KG1 (cell line): ENCODE measurements at places on chromosomes 3 and 15.

DNA sequence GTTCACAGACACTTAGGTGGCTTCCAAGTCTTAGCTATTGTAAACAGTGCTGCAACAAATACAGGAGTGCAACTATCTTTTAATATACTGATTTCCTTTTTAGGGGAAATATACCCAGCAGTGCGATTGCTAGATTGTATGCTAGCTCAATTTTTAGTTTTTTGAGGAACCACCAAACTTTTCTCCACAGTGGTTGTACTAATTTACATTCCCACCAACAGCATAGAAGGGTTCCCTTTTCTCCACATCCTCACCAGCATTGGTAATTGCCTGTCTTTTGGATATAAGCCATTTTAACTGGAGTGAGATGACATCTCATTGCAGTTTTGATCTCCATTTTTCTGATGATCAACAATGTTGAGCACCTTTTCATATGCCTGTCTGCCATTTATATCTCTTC is 58.9 kb downstream of the ZNF148 start:
- DNase-seq = no peak

DNA sequence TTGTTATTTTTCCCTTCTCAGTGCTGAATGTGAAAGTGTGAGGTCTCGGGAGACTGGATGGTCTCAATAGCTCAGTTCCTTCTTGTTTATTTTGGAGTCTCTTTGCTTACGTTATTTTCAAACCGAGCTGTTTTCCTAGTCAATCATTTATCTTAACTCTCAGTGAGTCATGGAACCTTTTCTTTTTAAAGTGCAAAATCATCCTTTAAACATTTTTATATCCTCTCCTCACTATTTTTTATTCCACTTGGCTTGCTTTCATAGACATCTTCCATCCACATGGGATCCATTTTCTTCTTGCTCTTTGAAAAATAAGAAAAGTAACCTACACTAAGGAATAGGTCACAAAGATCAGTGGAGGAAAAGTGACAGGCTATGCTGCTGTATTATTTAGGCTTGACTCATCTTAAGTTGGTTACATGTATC is 497.8 kb downstream of the NAALADL2 start:
- no peak for DNase-seq

GRCh38 chr15:93250209-93250608 is 161.2 kb upstream of the RGMA start:
- DNase-seq = no peak

GRCh38 chr15:77526595-77527163 is 106.0 kb downstream of the HMG20A start:
- no peak for DNase-seq

- no peak for DNase-seq
Measured at GRCh38 chr3:189602471-189602870, 28.7 kb upstream of the TP63 start.

DNA sequence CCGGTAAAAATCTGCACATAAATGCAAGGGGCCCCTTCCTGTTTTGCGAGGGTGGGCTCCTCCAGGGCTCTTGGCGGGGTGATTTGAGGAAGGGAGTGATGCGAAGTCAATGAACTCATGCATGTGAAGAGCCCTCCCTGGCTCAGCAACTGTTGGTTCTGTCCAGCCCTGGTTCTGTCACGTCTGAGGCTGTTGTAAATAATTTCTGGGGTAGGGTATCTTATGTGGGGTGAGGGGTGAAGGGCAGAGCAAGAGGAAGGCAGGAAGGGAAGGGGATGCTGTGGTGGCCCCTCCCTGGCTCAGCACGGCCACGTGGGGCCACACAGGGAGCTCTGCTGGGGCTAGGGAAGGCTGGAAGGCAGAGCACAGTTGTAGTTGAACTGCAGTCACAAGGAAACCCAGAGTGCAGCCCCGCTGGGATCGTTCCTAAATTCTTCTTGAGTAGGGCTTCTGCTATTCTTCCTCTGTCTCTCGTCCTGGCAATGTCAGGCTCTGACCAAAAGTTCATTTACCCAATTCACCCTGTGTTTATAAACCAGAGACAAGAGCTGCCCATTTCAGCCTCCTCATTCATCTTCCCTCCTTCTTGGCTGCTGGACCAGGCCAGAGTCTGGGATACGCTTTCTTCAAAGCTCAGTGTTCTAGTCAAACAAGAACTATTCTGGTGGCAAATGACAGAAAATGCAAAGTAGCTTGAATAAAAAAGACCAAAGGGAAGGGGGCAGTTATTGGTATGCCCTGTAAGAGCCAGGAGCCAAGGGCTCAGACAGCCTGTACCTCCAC is 14.8 kb upstream of the TOPBP1 start:
- DNase-seq = no peak

DNA sequence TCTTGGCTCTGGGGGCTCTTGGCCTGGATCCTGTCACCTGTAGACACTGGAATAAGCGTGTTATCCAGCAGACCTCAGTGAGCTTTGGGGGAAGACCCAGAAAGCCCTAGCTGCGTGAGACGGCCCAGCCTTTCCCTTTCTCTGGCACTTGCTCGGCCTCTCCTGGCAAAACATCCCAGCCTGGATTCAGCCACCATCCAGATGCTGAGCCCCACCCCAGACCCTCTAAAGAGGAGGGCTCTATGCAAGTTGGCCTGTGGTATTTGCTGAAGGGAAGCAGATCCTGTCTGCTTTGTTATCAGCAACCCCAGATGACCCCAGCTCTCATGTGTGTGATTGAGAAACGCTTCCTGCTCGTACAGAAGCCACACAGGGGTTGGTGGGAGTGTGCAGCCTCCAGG is 267.2 kb downstream of the FAM43A start:
- no peak for DNase-seq

- DNase-seq = no peak
Measured at GRCh38 chr15:46552316-46552715, 917.5 kb downstream of the SQOR start.

DNA sequence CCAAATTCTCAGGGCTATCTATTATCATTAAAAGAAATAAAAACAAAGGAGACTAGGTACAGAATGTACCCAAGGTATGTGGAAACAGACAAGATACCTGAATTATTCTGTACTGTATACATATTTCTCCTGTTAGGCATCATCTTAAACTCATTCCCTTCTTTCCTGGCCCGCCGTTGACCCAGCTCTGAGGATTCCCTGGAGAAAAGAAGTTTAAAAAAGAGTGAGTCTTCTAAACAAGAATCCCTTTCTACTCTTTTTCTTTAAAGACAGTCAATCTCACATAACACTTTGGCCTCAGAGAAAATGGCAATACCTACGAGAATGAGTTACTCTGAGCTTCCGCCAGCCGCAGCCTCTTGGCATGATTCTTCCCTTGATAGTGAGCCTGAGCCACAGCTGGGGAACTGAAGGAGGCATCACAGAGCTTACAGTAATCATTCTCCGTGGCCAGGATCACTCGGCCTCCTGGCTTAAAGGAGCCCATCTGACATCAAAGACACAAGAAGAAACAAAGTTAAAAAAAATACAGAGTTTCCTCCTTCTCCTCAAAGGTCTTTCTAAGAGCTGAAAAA is 44.2 kb downstream of the ZMAT3 start:
- DNase-seq = no peak

DNA sequence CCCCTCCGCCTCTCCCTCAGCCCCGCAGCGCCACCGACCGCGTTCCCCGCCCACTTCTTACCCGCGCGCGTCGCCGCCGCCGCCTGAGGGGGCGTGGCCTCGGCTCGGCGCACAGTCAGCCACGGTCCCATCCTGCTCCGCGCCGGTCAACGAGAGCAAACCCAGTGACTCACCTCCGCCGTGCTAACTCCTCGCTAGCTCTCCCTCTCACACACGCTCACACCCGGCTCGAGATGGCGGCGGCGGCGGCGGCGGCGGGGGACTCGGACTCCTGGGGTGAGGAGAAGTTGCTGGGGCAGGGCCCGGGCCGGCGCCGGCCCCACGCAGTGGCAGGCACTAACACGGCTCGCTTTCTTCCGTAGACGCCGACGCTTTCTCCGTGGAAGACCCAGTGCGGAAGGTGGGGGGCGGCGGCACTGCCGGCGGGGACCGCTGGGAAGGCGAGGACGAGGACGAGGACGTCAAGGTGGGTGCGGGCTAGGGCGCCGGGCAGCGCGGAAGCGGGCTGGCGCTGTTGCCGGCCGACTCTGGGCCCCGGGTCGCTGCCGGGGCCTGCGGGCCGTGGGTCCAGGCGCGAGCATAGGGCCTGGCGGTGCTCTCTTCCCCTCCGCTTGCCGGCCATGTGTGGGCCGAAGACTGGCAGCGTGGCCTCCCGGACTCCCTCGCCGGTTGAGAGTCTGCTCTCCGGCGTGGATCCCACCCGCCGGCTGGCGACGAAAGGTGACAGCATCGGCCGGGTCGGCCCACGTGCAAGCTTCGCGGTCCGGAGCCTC is at the start of gene EIF3J:
Gene EIF3J, plus strand, starts transcription at position 186 of the 773 bp plus-strand sequence. Its CDS starts 48 bp downstream, at position 234.
- peak; percentile 84 for DNase-seq

- DNase-seq = no peak
Measured at GRCh38 chr3:195201295-195201694, 69.7 kb downstream of the XXYLT1 start.

- no peak for DNase-seq
Measured at GRCh38 chr15:73879426-73879825, 6.1 kb downstream of the TBC1D21 start.

DNA sequence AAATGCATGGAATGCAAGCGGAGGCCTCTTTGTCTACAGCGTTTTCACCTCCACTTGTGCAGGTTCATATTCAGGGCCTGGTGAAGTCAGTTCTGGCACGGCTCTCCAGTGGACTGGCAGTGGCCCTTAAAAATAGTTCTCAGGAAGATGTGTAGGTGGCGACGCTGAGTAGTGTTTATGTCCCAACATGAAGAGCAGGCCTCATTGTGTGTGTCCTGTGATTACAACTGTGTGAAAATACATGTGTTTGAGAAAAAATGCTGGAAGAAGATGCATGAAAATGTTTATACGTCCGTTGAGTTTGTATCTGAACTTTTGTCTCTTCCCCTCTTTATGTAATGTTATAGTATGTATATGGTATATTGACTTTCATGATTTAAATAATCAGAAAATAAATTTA is 7.2 kb downstream of the LIPC start:
- DNase-seq = no peak

- DNase-seq = no peak
Measured at GRCh38 chr15:76204916-76205460, 106.3 kb downstream of the ETFA start.

- no peak for DNase-seq
Measured at GRCh38 chr15:83283813-83284558, 478 bp downstream of the BNC1 start.

GRCh38 chr15:52370010-52370409 is 74.4 kb upstream of the MYO5C start:
- DNase-seq = no peak

- no peak for DNase-seq
Measured at GRCh38 chr3:144763878-144764454, 792.3 kb downstream of the DIPK2A start.

GRCh38 chr3:107201146-107201545 is 176.1 kb upstream of the CCDC54 start:
- DNase-seq = no peak

DNA sequence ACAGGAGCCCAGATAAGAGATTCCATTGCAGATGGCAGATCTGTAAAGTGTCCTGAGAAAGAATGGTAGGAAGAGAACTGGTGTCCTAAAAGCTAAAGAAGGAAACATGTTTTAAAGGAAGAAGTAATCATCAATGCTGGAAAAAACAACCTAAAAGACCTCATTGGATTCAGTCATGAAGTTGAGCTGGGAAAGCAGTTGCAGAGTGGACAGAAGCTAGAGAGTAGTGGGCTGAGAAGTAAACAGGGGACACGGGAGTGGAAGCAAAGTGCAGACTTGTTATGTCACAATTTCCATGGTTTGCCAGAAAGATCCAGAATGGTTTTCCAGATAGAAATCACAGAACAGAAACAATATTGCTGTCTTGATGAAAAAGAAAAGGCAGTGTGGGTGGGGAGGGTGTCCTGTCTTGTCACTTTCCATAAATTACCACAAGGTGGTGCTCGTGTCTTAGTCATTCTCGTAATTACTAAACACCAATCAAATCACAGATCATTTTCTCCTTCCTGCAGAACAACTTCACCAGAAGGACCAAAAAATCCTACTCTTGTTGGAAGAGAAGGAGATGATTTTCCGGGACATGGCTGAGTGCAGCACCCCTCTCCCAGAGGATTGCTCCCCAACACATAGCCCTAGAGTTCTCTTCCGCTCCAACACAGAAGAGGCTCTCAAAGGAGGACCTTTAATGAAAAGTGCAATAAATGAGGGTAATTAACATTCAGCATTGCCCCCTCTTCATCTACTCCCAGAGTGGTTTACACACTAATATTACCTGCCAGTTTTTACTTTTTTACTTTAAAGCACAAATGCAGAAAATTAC is 64.5 kb downstream of the KLHL25 start:
- peak; percentile 35 for DNase-seq

DNA sequence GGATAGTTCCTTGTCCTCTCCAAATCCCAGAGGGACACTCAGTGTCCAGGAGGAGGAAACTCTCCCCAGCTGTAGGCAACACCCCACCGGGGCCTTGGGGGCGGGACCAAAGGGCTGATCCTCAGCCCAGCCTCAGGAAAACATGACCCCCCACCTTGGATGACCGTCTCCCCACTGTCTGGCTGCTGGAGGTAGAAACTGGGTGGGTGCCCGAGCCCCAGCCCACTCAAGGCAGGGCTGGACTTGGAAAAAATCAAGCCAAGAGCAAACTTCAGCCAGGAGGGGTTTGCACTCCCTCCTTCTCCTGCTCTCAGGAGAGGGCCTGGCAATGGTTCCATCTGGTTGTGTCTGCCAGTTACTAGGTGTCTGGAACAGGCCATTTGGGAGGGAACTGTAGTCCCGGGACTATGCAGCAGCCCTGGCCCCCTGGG is 3.6 kb upstream of the RASL12 start:
- no peak for DNase-seq

GRCh38 chr3:129474984-129475804 is 35.2 kb downstream of the IFT122 start:
- no peak for DNase-seq

- no peak for DNase-seq
Measured at GRCh38 chr3:138888560-138888959, 53.8 kb upstream of the PIK3CB start.

GRCh38 chr3:123295171-123295900 is 93.6 kb downstream of the SEC22A start:
- no peak for DNase-seq

DNA sequence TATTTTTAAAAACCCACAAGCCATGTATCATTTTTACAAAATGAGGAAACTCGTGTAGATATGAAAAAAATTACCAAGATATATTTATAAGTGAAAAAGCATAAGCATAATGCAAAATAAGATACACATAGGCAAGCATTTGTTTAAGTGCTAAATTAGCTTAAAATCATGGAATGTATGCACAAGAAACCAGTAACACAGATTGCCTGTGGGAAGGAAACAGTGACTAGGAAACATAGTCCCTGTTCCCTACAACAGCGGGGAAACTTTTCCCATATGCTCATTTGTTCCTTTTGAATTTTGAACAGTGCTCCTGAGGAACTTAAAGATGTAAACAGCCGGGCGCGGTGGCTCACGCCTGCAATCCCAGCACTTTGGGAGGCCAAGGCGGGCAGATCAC is 169.5 kb downstream of the PDE8A start:
- no peak for DNase-seq

DNA sequence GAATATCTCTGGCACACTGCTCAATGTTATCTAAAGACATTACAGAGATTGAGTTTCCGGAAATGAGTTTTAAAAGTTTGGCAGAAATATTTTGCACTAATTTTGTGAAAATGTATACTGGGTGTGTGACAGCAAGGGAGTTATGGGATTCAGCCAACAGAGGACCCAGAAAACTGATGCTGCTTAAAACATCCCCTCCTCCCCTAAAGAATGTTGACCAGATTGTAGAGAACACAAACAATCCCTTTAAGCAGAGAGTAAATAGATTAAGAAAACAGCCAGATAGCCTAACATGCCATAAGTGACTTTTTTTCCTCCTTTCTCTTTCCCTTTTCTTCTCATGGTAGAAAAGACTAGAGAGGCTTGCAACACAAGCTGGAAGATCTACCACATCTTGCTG is 928.0 kb upstream of the ALCAM start:
- DNase-seq = no peak
